ENCODE measurements at places on chromosomes 12 and 14. TPM values are rescaled to one million over a fixed set of nuclear protein-coding genes. Genes with fewer than 3 reads are reported as not detected.

The TAS2R43 gene
- not detected for total RNA-seq

GRCh38 chr12:114479831-114480230 is 73.9 kb upstream of the TBX5 start:
- DNase-seq = no peak

DNA sequence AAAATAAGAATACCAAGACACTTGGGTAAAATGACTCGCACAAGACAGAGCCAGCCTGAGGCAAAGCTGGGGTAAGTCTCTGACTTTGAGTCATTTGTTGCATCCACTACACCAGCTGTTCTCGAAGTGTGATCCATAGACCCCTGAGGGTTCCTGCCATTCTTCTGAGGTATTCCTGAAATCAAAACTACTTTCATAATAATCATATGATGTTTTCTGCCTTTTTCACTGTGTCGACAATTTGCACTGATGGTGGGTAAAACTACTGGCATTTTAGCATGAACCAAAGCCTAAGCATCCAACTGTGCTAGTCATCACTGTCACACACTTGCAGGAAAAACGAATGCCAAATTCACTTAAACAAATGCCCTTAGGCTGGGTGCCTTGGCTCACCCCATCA is 135.5 kb upstream of the FUT8 start:
- DNase-seq = peak; percentile 39

DNA sequence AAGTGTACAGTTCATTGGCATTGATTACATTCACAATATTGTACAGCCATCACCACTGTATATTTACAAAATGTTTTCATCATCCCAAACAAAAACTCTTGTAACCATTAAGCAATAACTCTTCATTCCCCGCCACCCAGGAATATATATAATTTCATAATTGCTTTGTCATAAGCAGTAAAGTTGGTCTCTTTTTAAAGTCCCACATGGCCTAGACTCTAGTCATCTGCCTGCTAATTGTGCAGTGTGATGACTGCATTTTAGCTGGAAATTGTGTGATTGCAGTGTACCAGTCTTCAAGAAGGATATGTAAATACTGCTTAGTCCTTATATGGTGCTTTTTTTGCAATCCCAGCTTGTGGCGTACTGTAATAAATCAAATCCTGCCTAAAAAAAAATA is 75.1 kb upstream of the ATP2A2 start:
- DNase-seq = no peak

DNA sequence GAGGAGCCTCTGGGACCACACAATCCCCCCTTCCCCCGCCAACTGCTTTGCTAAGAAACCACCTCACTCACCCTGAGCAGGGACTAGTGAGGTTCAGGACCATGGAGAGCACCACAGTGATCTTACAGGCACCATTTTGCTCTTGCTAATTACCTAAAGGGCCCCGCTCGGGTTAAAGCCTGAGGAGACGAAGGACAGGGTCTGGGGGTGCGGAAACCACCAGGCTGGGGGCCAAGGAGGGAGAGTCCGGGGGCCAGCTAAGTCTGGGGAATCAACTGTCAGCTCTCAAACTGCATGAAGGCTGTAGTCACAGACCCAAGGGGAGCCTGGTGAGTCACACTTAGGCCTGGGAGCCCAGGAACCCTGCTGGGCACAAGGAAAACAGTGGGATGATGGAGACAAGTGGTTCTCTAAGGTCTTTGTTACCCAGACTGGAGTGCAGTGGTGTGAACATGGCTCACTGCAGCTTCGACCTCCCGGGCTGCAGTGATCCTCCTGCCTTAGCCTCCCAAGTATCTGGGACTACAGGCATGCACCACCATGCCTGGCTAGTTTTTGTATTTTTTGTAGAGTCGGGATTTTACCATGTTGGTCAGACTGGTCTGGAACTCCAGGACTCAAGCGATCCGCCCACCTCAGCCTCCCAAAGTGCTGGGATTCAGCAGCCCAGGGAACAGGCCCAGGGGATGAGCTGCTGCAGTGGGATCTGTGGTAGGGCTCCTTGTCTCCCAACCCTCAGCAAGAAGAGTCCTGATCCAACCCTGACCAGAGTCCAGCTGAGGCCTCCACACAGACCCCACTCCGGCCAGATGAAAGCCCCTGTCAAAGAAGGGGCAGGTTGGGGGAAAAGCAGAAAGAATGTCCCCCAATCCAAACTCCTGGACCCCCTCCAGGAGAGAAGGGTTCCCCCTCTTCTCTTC is 98.8 kb downstream of the CALM1 start:
- DNase-seq = peak; percentile 83

GRCh38 chr12:53048033-53048779 is 1.7 kb upstream of the TNS2 start:
- DNase-seq = peak; percentile 58

The RIMBP2 gene
- not detected for total RNA-seq

DNA sequence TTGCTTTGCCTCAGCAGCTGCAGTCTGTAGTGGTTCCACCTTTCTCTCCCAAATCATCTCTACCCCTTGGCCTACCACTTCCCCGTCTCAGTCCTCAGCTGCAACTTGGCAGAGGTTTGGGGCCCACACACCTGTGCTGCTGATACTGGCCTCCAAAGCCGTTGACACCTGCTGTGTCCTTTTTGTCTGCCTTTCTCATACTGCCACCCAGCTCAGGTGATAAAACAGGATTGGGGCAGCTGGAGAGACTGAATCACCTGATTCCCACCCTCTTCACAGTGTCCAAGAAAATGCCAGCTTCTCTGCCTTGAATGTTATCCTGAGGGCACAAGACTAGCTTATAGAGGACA is 103.7 kb downstream of the ETV6 start:
- DNase-seq = no peak
